Activated CD4-positive, alpha-beta T cell treated with anti-CD3 and anti-CD28 coated beads, Interleukin-2, amount 10 ng/mL, durations not matched to agents 24 days and 14 days (primary cell): ENCODE measurements at places on chromosomes 13 and 19. TPM values are rescaled to one million over a fixed set of nuclear protein-coding genes. Genes with fewer than 3 reads are reported as not detected.

NAXD gene
- 20.6 and 23.7 TPM in 2 replicates for total RNA-seq

C2CD4C gene
- total RNA-seq, result 0.07 and 0.17 TPM in 2 replicates

CYP2A6 gene
- not detected in 2 replicates for total RNA-seq

PRTN3 gene
- total RNA-seq, result not detected in 2 replicates

CEBPA gene
- 1.2 and 1.4 TPM in 2 replicates for total RNA-seq

ZIK1 gene
- total RNA-seq, result 2.8 and 4.1 TPM in 2 replicates

KIRREL2 gene
- total RNA-seq, result 1.8 and 2.1 TPM in 2 replicates

DNA sequence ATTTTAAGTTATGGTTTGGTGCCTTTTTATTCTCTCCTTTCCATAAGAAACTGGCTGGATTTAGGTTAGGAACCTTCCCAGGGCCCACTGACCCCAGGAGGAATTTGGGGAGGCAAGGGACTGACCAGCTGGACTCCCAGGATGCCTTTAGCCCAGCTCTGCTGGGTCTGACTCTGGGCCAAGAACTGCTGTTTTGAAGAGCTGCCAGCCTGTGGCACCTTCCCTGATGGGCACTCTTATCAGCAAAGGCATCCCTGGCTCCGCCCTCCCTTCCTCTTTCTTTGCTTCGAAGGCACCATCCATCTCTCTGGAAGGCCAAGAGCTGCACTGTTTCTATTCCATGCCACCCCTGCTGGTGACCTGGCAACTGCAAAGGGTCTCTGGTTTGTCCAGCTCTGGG lies 174.7 kb downstream of the POU4F1 start:
- DNase-seq, result no peak

- no peak for DNase-seq
Observed at GRCh38 chr13:53028637-53029203, at the start of gene OLFM4. OLFM4 (plus strand) TSS chr13:53028813; CDS start chr13:53028837, 24 bp downstream.

DNA sequence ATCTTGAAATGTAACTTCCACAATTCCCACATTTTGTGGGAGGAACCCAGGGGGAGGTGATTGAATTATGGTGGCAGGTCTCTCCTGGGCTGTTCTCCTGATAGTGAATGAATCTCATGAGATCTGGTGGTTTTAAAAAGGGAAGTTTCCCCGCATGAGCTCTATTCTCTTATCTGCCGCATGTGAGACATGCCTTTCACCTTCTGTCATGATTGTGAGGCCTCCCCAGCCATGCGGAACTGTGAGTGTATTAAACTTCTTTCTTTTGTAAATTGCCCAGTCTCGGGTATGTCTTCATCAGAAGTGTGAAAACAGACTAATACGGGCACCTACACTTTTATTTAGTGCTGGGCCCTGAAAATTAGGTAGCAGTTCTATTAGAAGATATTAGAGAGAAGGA lies 45.8 kb downstream of the TNFSF13B start:
- no peak for DNase-seq

- no peak for DNase-seq
Observed at GRCh38 chr13:77305266-77305665, 21.6 kb downstream of the MYCBP2 start.

DNA sequence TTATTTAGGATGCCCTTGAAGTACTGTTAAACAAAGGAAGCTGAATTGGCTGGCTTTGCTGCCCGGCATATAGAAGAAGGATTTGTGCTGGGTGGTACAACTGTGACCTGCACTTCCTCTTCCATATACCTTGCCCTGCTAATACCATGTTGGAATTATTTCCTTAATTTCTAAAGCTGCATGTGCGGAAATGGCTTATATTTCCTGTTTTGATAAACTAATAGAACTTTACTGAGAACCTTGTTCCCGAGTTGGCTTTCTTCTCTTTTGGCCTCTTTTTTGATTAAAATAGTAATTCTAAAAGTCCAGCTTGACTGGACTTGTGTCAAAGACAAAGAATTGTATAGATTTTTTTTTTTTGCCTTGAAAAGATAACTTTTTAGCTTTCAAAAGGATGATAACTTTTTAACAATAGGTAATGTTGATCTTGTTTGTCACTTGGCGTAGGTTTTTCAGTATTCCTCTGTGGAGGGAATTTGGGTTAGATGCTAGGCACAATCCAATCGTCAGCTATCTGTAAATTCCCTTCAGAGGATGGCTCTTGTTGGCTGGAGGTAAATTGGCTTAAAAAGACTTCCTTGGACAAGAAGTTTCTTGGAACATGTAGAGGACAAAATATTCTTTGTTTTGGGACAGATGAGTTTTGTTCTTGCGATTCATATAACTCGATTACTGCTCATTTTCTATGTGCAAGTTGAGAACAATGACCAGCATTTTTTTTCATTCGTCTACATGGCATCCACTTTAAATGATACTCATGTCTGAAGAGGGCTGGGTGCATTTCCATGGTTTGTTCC lies 41.4 kb downstream of the COL4A2 start:
- no peak for DNase-seq

- no peak for DNase-seq
Observed at GRCh38 chr19:33241530-33242101, 16.0 kb upstream of the SLC7A10 start.

GRCh38 chr19:57947088-57947418 lies 453 bp downstream of the ZNF256 start:
- DNase-seq, result no peak

DNA sequence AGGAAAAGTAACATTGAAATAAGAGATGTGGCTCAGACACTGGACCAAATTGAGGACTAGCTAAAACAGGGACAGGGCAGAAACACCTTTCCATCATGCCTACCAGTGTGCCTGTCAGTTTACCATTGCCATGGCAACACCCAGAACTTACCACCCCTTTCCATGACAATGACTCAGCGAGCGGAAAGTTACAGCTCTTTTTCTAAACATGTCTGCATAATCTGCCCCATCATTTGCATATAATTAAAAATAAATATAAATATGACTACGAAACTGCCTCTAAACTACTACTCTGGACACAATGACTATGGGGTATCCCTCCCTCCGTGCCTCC lies 96.0 kb downstream of the UBL3 start:
- DNase-seq, result peak; percentile 55

- no peak for DNase-seq
Observed at GRCh38 chr13:41127701-41128100, 4.9 kb downstream of the KBTBD6 start.

DNA sequence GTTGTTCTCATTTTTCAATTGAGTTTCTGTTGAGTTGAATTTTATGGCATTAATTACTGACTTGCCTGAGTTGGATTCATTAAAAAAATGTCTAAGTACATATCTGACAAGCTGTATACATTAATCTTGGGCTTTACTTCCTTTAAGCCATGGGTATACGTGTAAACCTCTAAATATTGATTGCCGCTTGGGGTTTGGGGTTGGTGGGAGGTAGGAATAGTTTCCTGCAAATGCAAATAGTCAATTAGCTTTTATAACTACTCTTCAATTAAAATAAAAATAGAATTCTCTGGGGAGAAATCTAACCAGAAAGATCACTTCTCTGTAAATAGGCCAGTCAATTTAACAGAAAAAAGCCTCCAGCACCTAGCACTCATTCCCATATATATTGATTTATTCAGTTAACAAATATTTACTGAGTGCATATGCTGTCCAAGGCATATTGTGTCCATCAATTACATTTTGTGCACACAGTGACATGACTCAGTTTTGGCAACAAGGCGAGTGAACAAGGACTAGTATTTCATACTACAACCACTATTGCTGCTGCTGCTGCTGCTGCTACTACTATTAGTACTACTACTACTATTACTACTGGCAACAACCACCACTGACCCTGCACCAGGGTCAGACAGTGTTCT lies 306.8 kb downstream of the RFC3 start:
- DNase-seq, result no peak

- DNase-seq, result peak; percentile 87
Observed at GRCh38 chr19:10230173-10230860, 814 bp downstream of the S1PR2 start.

DNA sequence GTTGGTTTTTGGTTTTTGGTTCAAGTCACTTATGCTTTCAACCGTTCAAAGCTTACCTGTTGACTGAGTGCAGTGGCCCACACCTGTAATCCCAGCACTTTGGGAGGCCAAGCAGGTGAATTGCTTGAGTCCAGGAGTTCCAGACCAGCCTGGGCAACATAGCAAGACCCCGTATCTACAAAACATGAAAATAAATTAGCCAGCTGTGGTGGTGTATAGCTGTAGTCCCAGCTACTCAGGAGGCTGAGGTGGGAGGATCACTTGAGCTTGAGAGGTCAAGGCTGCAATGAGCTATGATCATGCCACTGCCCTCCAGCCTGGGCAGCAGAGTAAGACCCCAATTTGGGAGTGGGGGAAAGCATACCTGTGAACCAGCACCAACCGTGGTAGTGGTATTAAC lies 43.7 kb downstream of the PEX11G start:
- no peak for DNase-seq

DNA sequence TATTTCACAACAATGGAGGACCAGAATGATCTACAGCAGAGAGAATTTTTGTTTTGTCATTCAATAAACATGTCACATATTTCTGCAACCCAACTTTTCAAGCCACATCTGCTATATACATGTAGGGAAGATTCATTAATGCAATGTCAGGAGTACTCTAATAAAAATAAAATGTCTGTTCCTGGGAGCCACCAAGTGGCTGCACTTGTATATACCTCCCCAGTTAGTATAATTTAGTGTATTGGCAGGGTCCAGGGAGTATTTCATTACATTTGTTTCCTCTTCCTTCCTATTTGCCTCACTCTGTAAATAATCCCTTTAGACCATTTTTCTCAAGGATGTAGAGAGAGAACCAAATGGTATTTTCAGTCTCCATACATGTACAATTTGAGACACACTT lies 1169.0 kb downstream of the DIAPH3 start:
- no peak for DNase-seq

GRCh38 chr13:27644302-27644701 lies 22.6 kb downstream of the POLR1D start:
- no peak for DNase-seq

- no peak for DNase-seq
Observed at GRCh38 chr13:34553376-34553775, 388.7 kb upstream of the NBEA start.

- DNase-seq, result no peak
Observed at GRCh38 chr13:51643882-51644281, 59.6 kb downstream of the WDFY2 start.

DNA sequence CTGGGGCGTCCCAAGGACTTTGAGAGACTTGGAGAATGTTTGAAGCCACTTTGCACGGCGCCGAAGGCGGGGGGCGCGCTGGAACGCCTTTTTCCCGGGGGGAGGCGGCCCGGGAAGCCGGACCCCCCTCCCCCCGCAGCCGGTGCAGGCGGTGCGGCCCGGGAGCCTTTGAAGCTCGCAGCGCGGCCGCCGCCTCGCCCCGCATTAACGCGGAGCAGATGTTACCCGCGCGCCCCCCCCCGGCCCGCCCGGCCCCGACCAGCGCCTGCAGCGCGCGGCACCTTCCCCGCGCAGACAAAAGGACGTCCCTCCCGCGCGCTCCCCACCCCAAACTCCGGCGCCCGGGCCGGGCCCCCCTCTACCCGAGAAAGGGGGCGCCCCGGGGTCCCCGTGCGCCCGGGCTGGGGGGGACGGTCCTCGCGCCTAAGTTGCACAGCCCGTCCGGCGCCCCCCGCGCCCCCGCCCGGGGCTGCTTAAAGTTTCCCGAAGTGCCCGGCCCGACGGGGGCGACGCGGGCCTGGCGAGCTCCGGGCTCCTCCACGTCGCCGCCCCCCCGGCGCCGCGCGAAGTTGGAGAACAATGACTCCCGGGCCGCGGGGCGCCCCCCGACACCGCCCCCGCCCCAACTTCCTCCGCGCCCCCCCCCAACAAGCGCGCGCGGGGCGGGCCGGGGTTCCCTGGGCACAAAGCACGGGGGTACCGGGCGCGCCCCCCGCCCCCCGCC lies 685 bp downstream of the TCF3 start:
- peak; percentile 81 for DNase-seq

DNA sequence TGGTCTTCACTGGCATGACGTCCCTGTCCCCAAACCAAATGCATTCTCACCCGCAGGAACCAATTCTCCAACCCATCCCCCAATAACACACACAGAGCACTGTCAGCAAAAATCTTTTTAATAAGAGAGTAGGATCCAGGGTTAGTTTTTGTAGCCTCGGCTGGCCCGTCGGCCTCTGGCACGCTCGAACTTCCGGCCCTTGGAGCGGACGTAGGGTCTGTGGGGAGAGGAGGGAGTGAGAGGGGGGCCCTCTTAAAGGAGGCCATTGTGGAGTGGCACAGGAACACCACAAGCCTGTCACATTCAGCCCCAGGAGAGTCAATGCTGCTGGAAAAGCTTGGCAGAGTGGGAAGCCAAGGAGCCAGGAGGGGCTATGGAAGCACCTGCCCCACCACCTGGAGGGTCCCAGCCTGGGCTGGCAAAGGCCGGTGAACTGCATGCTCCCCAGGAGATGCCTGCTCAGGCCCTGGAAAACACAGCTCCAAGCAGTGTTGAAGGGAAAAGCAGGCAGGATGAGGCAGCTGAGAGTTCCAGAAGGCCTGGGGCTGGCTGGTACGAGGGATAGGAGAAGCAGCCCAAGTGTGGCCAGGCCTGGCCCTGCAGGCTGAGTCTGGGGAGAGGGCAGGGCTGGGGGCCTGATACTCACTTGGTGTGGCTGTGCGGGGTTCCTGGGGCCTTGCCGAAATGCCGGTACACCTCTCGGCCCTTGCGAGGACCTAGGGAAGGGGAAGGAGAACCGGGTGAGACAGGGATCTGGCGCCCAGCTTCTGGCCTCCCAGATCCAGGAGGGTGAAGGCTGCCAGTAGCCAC lies 560 bp upstream of the FAM83E start:
- DNase-seq, result no peak

GRCh38 chr13:93951951-93952350 lies 527.5 kb downstream of the DCT start:
- no peak for DNase-seq

DNA sequence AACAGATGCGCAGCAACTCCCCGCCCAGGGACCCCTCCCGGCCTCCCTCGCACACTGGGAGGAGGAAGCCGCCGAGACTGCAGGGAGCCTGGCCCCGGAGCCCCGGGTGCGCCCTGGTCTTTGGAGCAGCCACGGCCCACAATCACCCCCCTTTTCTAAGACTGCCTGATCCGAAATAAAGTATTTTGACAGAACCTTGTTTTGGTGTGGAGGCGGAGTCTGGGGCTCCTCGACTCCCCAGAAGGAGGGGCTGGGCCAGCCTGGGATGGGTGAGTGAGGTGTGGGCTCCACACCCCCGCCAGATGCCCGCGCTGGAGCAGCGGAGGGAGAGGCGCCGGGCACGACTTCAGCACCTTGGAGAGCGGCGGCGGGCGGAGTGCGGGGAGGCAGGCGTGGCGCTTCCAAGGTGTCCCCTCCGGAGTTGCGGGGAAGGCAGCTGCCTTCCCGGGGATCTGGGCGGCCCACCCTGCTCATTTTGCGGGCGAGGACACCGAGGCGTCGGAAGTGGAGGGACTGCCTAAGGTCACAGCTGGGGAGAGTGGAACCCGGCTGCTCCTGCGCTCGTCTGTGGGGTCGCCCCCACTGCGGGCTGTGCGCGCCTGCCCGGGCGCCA lies 9.4 kb downstream of the SIRT6 start:
- peak; percentile 95 for DNase-seq

DNA sequence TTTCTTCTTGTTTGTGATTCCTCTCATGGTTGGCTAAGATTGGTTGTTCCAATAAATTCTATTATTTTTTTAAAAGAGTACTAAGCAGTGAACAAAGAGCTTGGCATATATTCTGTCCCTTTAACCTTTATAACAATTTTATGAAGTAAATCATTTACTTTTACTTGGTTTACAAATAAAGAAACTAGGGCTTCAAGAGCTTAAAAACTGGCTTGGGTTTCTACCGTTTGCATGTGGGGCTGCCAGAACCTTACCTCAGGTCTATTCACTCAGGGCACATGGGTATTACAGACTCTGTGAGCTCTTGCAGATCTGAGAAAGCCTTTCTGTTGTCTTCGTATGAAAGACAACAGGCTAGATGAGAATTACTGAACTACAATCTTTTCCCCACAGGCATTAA lies 13.3 kb downstream of the N4BP2L1 start:
- DNase-seq, result no peak

- DNase-seq, result no peak
Observed at GRCh38 chr13:47188802-47189201, 291.9 kb upstream of the HTR2A start.
